ENCODE measurements at places on chromosomes 1 and 21. TPM values are rescaled to one million over a fixed set of nuclear protein-coding genes. Genes with fewer than 3 reads are reported as not detected.

ZBTB21 gene
- total RNA-seq = 9.0 TPM

NUP210L gene
- total RNA-seq = 0.28 TPM

ORC1 gene
- total RNA-seq = 10.5 TPM

CLEC20A gene
- not detected for total RNA-seq

KDM5B gene
- 76.9 TPM for total RNA-seq

XCL2 gene
- not detected for total RNA-seq

C1orf115 gene
- 0.58 TPM for total RNA-seq

PRELP gene
- total RNA-seq = 1.1 TPM

TBX15 gene
- 1.7 TPM for total RNA-seq

RORC gene
- not detected for total RNA-seq

ANGPTL1 gene
- 4.6 TPM for total RNA-seq

SPATA1 gene
- 0.96 TPM for total RNA-seq

TMEM63A gene
- total RNA-seq = 19.4 TPM

BTG3 gene
- total RNA-seq = 35.5 TPM

MAP3K21 gene
- total RNA-seq = 0.19 TPM

CELA2B gene
- total RNA-seq = not detected

COL24A1 gene
- total RNA-seq = 0.56 TPM

NEXN gene
- total RNA-seq = 11.6 TPM

GSTM1 gene
- total RNA-seq = not detected

SMCP gene
- not detected for total RNA-seq

LAD1 gene
- total RNA-seq = under 0.01 TPM

OPTC gene
- total RNA-seq = not detected

BCAS2 gene
- total RNA-seq = 62.3 TPM

MAP1LC3C gene
- total RNA-seq = 0.28 TPM

SCNM1 gene
- 20.1 TPM for total RNA-seq

OLIG2 gene
- total RNA-seq = not detected

HTR6 gene
- total RNA-seq = not detected
